SJSA1 (cell line): ENCODE measurements at places on chromosomes 1 and 21. TPM values are rescaled to one million over a fixed set of nuclear protein-coding genes. Genes with fewer than 3 reads are reported as not detected.

DNA sequence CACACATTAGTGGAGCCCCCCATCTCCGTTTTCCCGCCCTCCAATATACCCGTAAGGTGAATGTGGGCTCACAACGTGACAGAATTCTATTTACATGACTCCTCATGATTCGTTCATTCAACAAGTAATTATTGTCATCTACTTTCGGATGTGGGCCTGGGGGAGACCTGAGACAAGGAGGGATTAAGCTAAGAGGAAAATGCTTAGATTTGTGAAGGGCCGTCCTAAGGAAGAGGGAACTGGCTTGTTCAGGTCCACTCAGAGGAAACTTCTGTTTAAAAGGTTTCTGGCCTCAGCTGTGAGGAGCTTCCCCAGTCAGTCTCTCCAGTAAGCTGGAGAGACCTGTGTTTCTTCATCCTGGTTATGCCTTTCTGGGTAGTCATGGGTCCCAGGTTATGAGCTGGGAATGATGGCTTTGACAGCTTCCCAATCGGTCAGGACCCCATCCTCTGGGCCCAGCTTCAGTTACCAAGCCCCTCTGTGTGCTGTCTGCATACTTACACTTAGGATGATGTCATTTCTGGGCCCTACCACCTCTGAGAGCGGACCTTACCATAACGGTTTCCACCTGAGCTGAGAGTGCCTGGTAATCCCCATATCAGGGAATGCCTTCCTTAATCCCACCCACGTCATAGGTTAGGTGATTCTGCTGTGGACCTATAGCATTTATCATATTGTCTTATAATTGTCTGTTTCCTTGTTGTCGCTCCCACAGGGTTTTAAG lies 687 bp upstream of the ERI3 start:
- no peak for DNase-seq

The E2F2 gene
- total RNA-seq = 7.3 and 12.3 TPM in 2 replicates

DNA sequence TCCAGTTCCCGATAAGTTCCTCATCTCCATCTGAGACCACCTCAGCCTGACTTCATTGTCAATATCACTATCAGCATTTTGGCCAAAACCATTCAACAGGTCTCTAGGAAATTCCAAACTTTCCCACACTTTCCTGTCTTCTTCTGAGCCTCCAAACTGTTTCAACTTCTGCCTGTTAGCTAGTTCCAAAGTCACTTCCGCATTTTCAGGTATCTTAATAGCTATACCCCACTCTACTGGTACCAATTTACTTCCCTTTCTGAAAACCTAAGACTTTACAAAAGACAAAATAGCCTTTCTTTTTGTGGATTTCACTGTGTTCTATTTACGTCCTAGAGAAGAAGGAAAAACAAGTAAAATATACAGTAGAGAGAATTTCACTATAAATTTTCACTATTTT lies 147.0 kb upstream of the FMN2 start:
- DNase-seq = no peak

The PDE9A gene
- total RNA-seq = 6.5 and 10.3 TPM in 2 replicates

The CLIC6 gene
- not detected in 2 replicates for total RNA-seq

- DNase-seq = no peak
These were observed 74.7 kb downstream of the ALG6 start for GRCh38 chr1:63442141-63442475.
